CD4-positive, alpha-beta T cell treated with Interleukin-1 beta for 1 hour (primary cell): ENCODE measurements at places on chromosomes 12 and 14.

GRCh38 chr12:117587631-117588287 is 226.3 kb upstream of the NOS1 start:
- DNase-seq, result peak; percentile 15

DNA sequence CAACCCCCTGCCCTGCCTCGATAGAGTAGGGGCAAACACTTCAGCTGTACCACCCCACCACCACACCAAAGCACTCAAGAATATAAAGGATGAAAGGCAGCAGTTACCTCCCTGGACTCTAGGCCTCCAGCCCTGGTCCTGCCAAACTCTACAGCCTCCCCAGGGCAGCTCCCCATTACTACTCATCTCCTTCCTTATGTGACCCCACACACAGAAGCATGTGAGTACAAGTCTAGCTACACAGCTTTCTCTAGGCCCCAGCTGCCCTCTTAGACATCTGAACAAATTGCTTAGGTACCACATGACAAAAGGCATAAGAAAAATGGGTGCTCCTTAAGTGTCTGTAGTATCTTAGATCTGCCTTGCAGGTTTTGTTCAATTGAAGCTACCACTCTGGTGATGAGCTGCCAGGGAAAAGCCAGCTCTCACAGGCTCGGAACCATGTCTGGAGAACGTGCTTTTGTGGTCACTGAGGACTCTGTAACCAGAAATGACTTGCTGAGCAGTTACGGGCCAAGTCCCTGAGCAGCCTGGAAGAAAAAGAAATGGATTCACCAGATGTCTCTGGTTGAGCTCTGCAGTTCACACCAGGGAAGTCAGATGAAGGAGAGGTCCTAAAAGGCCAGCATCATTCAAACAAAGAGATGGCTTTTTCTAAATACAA is 32.8 kb downstream of the FMNL3 start:
- DNase-seq, result no peak

- no peak for DNase-seq
These were observed 37.8 kb upstream of the ATP2A2 start for GRCh38 chr12:110243227-110243626.

DNA sequence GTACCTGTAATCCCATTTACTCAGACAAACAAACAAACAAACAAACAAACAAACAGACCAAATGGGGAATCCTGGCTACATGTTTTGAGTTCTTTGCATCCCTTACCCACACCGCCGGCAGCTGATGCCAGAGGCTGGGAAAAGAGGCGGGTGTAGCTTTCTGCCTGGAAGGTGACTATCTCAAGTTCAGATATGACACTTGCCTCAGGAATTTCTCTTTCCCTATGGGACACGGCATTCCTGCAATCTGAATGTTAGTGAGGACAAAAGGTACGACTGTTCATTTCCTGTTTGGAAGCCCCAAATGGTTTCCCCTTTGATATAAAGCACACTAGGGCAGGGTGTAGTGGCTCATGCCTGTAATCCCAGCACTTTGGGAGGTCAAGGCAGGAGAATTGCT is 2.9 kb downstream of the MYL2 start:
- DNase-seq, result no peak

DNA sequence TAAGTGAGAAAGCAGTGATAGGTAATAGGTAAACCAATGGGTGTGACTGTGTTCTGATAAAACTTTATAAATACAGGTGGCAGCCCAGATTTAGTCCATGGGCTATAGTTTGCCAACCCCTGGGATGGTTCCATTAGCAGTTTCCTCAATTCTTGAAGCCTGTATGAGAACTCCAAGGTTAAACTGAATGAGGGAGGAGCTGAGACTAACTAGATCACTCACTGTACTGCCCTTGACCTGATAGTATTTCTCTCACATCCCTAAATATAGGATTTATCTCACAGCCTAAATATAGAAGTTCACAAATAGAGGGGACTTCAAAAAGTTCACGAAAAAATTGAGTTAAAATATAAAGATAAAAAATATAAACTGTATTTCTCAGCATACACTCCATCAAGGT is 439.6 kb upstream of the CCDC196 start:
- DNase-seq, result no peak

DNA sequence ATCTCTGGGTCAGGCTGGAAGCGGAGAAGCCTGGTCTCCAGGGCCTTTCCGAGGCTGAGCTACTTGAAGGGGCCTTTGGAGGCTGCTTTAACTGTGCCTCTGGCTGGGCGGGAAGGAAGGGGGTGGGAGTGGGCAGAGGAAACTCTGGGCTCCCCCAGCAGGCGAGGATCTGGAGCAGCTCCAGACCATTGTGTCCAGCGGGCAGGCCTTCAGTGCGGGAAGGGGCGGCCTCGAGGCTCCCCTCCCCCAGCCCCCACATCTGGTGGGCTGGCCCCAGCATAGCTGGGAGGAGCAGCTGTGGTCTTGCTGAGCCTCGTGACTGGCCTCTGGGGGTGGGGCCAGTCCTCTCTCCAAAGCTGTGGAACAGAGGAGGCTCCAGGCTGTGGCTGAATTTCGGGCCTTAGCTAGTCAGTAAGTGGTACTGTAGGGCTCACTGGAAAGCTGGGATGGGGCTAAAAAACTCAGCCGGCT is 3.4 kb downstream of the TAMALIN start:
- no peak for DNase-seq

GRCh38 chr12:103799504-103799856 is 41.6 kb downstream of the NT5DC3 start:
- DNase-seq, result peak; percentile 9

DNA sequence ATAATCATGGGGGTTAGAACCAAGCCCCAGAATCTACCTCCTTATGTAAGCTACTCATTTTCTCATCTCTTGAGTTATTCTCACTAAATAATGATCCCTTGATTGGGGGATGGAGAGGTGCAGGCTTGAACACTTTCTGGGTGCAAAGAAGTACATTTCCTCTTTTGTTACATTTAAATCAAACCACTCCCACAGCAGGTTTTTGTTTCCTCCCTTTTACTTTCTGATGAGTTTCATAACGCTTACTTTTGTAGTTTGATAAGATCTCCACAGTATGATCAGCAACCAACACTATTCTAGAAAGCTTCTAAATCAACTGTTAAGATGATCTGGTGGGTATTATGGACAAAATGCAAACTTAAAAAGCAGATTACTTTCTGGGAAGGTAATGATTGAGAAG is 20.5 kb downstream of the VCPKMT start:
- DNase-seq, result peak; percentile 55

- DNase-seq, result no peak
These were observed 16.8 kb upstream of the TESPA1 start for GRCh38 chr12:55001198-55001868.

DNA sequence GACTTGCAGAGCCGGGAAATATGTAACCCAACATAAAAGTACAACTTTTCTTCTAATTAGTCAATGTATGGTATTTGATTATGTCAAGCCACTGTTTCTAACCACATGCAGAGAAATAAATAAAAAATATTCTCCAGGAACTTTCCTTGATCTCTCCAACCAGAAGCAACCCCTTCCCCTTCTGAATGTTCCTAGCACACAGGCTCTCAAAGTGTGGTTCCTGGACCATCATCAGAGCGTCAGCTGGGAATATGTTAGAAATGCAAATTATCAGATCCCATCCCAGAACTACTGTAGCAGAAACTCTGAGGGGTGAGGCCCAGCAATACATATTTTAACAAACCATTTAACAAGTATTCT is 21.0 kb upstream of the ITPR2 start:
- DNase-seq, result no peak

- DNase-seq, result no peak
These were observed 81.3 kb downstream of the SSPN start for GRCh38 chr12:26276709-26277108.
